ENCODE measurements at places on chromosomes 6 and 20.

GRCh38 chr6:128063850-128064539, 163.1 kb upstream of the THEMIS start:
- no peak for DNase-seq

DNA sequence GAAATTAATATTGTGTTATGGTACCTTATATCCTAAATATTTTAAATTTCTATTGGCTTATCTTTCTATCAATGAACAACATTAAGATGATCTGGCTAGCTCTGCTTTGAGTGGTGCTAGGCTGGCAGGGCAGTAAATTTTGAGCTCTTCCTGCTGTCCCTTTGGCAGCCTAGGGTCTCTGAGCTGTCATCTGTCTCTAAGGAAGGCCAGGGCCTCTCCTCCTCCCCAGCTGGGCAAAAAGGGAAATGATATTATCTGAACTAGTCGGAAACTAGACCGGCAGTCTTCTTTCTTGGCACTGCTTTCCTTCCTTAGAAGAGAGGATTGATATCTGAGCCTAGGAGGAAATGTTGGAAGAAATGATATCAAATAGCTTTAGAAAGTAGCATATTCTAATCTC, 176.7 kb upstream of the BTBD3 start:
- no peak for DNase-seq

DNA sequence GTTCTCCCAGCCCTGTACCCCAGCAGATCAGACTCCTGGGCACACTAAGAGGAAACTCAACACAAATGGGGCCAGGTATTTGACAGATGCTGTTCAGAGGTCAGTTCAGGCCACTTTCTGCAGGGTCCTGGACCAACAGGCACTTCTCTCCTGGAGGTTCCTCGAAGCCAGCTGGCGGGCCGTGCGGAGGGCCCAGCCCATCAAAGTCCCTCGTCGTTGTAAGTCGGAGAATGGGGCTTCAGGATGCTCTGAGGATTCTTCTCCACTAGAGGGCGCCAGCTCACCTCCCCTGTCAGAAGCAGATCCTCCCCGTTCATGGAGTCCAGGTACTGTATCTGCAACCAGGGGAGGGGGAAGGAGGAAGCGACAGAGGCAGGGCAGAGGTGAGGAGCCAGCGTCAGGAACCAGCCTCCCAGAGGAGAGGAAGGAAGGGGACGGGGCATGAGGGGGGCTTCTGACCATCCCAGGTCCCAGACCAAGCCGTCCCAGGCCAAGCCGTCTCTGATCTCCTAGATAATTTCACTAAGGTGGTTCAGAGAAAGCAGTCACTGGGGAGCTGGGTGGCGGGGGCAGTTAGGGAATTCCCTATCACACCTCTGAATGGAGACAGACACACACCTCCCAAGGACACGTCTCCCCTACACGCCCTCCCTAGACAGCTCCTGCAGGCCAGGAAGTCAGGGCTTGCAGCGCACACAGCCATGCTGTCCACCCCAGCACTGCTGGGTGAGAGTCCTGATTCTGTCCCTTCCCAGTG, 11.7 kb upstream of the FAM83C start:
- DNase-seq, result peak; percentile 89

GRCh38 chr20:3245711-3246110, 6.7 kb upstream of the SLC4A11 start:
- DNase-seq, result no peak

DNA sequence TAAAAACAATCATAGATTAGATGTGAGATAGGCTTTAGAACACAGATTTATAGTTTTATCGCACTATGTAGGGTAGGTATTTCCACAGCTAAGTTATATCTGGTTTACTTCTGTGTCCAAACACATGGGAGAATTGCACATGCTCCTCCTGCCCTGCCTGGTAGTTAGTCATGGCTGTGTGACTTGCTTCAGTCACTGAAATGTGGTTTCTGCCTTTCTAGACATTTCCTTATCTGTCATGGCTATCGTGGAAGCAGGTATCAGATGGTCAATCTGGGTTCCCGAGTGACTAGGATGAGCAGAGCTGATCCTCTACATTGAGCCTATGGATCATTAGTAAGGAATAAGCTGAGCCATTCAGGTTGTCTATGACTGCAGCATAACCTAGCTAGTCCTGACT, 117.8 kb upstream of the GMDS start:
- no peak for DNase-seq

DNA sequence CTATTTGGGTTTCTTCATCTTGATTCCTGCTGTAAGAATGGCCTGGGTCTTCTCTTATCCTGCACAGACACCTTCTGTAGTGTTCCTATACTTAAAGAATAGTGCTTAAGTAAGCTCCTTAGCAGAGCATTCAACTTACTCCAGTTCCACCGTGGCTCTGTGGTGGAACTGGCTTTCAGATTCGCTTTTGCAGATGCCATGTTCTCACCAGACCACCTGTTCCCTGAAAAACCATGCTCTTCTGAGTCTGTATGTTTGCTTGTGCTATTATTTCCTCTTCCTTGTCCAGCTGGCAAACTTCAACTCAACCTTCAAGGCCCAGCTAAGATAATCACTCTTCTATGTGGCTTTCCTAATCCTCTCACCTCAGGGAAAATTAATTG, 4.9 kb downstream of the ELMO2 start:
- no peak for DNase-seq

- DNase-seq, result no peak
Measured at GRCh38 chr6:92847988-92848387, 571.4 kb downstream of the EPHA7 start.

DNA sequence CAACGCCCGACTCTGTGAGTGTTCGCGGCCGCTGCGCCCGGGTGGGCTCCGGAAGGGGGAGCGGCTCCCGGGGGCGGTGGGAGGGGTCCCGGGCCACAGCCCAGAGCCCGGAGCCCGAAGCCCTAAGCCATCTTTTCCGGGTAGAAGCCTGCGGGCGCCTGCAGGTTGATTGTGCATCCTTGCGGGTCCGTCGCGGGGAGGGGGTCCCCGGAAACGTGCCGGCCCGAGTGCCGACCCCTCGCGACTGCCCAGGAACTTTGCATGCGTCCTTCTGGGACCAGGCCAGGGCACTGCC, 413 bp downstream of the PTPRA start:
- DNase-seq, result peak; percentile 67

GRCh38 chr6:30544666-30545272, 11.5 kb downstream of the GNL1 start:
- peak; percentile 72 for DNase-seq

All from CD4-positive, alpha-beta T cell treated with Interleukin-17A for 1 hour (primary cell).